ENCODE measurements at places on chromosomes 11 and 22.
A peak's percentile ranks its signal among the peaks of the same experiment; 100 is the strongest.

DNA sequence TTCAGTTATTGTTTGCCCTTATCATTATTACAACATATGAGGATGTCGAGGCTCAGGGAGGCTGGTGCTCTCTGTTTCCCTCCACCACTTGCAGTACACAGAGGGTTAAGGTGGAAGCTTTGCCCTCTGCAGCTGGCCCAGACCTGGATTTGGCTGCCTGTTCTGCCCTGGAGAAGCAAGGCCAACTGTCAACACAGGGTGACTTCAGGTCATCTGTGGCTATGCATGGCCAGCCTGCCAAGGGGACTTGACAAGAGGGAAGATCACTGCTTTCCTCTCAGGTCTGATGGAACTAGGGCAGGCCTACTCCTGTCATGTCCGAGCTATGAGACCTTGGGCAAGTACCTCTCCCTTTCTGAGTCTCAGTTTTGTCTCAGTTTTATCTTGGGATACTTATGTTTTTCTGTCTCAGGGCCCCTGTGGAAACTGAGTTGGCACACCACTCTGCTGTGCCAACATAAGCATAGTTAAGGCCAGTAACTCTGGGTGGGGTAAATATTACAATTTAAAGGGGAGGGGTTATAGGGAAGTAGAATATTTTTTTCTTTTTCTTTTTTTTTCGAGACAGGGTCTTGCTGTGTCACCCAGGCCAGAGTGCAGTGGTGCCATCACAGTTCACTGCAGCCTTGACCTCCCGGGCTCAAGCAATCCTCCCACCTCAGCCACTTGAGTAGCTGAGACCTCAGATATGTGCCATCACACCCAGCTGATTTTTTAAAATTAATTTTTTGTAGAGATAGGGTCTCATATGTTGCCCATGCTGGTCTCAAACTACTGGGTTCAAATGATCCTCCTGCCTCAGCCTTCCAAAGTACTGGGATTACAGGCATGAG is 2.4 kb upstream of the THRSP start:
- DNase-seq: no peak

DNA sequence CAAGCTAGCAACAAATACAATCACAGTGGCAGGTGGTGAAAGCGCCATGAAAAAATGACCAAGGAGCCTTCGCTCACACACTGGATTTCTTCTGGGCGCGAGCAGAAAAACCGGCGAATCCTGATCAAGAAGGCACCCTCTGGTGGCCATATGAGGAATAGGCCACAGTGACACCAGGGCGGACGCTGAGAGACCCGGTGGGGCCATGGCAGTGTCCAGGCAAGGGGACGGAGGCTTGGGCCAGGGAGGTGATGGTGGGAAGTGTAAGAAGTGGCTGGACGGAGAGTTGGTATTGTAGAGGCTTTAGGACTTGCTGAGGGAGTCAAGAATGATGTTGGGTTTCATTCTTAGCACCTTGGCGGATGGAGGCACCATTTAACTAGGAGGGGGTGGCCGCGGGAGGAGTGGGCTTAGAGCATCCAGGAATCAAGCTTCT is 16.9 kb upstream of the RAC2 start:
- DNase-seq: peak; percentile 57

- DNase-seq: no peak
Measured at GRCh38 chr11:97684486-97685439, 1295.0 kb downstream of the JRKL start.

- DNase-seq: no peak
Measured at GRCh38 chr11:83599066-83599465, 312.9 kb upstream of the CCDC90B start.

DNA sequence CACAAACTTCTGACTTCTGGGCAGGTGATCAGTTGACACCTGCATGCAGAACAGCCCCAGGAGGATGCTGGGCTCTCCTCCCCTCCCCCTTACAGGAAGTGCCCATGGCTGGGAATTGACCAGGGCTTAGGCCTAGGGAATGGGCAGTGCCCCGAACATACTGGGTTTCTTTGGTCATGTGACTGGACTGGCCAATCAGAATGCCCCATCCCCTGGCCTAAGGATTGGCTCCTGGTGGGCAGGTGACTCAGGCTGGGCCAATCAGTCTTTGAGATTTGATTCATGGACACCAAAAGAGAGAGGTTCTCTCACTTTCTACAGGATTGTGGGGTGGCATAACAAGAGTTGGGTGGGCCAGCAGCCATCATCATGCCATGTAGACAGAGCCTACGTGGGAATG is 37.1 kb downstream of the MCM5 start:
- DNase-seq: peak; percentile 32

- DNase-seq: no peak
Measured at GRCh38 chr11:74646954-74647353, 54.6 kb downstream of the POLD3 start.

DNA sequence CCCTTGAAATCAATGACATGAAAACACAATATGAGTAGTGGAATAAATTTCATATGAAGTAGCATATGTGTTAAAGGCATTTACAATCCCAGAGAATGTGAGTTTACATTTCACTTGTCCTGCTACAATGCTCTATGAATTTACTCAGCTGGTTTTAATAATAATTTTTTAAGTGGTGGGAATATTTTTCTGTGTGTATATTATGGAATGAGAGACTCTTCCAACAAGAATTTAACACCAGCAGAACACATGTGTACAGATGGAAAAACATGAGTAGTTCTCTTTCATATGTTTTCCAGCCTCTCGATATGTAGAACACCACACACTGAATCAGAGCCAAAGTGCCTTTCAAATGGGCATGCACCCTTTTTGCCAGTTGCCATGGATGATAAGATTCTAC is 170.4 kb downstream of the MAML2 start:
- DNase-seq: no peak

- DNase-seq: peak; percentile 43
Measured at GRCh38 chr11:67120881-67121710, 2.0 kb downstream of the KDM2A start.

DNA sequence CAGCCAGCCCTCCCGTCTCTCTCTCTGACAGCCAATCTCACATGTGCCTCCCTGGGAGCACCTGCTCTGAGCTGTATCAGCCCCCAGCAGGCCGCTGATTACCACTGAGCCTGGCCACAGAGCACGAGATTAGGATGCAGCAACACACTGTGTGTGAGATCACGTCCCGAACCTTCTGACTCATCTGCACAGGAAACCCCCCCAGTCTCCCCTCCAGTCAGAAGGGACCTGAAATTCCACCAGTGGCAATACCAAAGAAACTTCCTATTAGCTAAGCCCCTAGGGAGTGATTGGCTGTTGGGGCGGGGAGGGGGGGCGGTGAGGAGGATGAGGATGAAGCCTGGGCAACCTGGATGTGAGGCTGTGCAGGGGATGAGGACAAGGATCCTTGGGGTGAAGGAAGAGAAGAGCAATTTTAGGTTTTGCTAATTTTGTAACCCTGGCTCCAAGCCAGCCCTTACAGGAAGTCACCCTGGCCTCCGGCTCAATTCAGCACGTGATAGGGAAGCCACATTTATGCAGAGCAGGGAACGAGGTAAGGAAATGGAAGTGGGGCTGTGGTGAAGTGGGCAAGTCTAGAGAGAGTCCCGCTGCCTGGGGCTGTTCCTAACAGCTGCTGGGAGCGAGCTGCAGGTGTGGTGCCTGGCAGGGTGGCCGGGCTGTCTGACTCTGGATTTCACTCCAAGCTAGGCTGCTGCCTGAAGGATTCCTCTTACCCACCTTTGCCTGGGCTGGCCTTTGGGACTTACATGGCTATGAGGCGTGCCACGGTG is 1.9 kb downstream of the SLC43A3 start:
- DNase-seq: peak; percentile 71

- no peak for DNase-seq
Measured at GRCh38 chr11:45635907-45636306, 29.5 kb downstream of the CHST1 start.

Measured in PC-3 (cell line).